ENCODE measurements at places on chromosomes 11 and 22.
A peak's percentile ranks its signal among the peaks of the same experiment; 100 is the strongest.

GRCh38 chr22:37731804-37732471 lies 35.1 kb downstream of the TRIOBP start:
- H3K27me3 ChIP-seq: peaks cover 63% of the 10 kb centered on the region
- H3K36me3 ChIP-seq: peaks cover 13% of the 10 kb centered on the region
- H3K4me1 ChIP-seq: no peaks in the 10 kb centered on the region
- H3K4me3 ChIP-seq: no peak overlapping the region
- no peak overlapping the region for H3K27ac ChIP-seq

GRCh38 chr11:68692115-68692514 lies 7.8 kb downstream of the GAL start:
- no peak overlapping the region for H3K4me3 ChIP-seq
- no peak for DNase-seq
- peaks cover 29% of the 10 kb centered on the region for H3K36me3 ChIP-seq
- peaks cover 53% of the 10 kb centered on the region for H3K4me1 ChIP-seq
- no peak overlapping the region for H3K27ac ChIP-seq

GRCh38 chr11:34492806-34493414 lies 20.7 kb downstream of the ELF5 start:
- no peaks in the 10 kb centered on the region for H3K36me3 ChIP-seq
- DNase-seq: peak; percentile 57
- H3K4me1 ChIP-seq: no peaks in the 10 kb centered on the region
- H3K27ac ChIP-seq: no peak overlapping the region
- H3K4me3 ChIP-seq: no peak overlapping the region

- H3K4me3 ChIP-seq: no peak overlapping the region
- DNase-seq: no peak
- H3K27me3 ChIP-seq: no peaks in the 10 kb centered on the region
Measured at GRCh38 chr22:20324139-20324516, 4.3 kb upstream of the DGCR6L start.

GRCh38 chr11:110293389-110293788 lies 3.0 kb downstream of the RDX start:
- DNase-seq: no peak
- peaks cover 48% of the 10 kb centered on the region for H3K4me1 ChIP-seq
- H3K36me3 ChIP-seq: peaks cover 6% of the 10 kb centered on the region
- H3K27ac ChIP-seq: no peak overlapping the region

- H3K4me1 ChIP-seq: peaks cover 31% of the 10 kb centered on the region
- no peaks in the 10 kb centered on the region for H3K27me3 ChIP-seq
- H3K27ac ChIP-seq: peak overlapping the region; percentile 34
- H3K36me3 ChIP-seq: no peaks in the 10 kb centered on the region
Measured at GRCh38 chr22:38034278-38034882, 22.8 kb upstream of the PICK1 start.

- H3K27ac ChIP-seq: no peak overlapping the region
- no peak for DNase-seq
- no peak overlapping the region for H3K4me3 ChIP-seq
Measured at GRCh38 chr11:120062561-120062930, 75.4 kb downstream of the TRIM29 start.

DNA sequence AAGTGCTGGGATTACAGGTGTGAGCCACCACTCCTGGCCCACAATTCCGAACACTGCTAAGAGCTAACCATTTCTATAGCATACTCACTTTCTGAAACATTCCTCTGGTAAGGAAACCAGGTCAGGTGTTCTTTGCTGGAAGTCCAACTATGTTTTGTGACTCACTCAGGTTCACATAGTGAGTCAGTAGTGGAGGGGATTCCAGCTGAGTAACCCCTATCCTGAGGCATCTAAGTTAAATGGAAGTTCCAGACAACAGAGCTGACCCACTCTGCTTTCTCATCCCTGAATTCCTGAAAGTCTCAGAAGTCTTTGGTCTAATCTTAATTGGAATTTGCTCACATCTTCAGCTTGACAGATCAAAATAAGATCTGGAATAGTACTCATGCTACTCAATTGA lies 3.0 kb upstream of the CHRNA10 start:
- no peaks in the 10 kb centered on the region for H3K27me3 ChIP-seq
- H3K4me1 ChIP-seq: peaks cover 3% of the 10 kb centered on the region
- H3K4me3 ChIP-seq: no peak overlapping the region

- H3K4me3 ChIP-seq: no peak overlapping the region
- H3K27ac ChIP-seq: no peak overlapping the region
- peaks cover 12% of the 10 kb centered on the region for H3K4me1 ChIP-seq
- no peak for DNase-seq
- peaks cover 12% of the 10 kb centered on the region for H3K27me3 ChIP-seq
Measured at GRCh38 chr11:31956310-31956709, 134.6 kb upstream of the RCN1 start.

DNA sequence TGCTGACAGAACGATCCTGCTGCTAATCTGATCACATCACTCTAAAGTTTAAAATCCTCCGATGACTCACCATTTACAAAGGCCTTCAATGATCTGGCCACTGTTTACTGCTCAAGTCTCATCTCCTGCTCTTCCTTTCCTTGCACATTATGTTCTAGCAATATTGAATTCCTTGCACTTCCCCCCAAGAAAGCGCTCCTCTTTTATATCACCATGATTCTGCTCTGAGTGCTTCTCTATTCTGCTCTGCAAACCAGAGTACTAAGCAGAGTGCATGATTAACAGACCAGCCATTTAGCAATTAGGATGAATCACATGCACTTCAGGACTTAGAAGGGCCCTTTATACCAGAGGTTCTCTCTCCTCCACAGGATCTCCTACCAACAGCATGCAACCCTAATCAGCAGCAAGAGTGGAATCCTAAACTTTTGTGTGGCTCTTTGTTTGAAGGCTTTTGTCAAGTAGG lies 1122.8 kb upstream of the CCDC90B start:
- no peaks in the 10 kb centered on the region for H3K27me3 ChIP-seq
- H3K36me3 ChIP-seq: no peaks in the 10 kb centered on the region
- no peak overlapping the region for H3K4me3 ChIP-seq

GRCh38 chr11:128886406-128887124 lies 4.6 kb upstream of the KCNJ5 start:
- no peaks in the 10 kb centered on the region for H3K36me3 ChIP-seq
- no peak overlapping the region for H3K27ac ChIP-seq
- no peak overlapping the region for H3K4me3 ChIP-seq
- peaks cover 84% of the 10 kb centered on the region for H3K27me3 ChIP-seq
- peaks cover 33% of the 10 kb centered on the region for H3K4me1 ChIP-seq
- no peak for DNase-seq

- H3K4me1 ChIP-seq: peaks cover 16% of the 10 kb centered on the region
- peaks cover 30% of the 10 kb centered on the region for H3K27me3 ChIP-seq
- DNase-seq: peak; percentile 60
- H3K27ac ChIP-seq: no peak overlapping the region
- peaks cover 16% of the 10 kb centered on the region for H3K36me3 ChIP-seq
Measured at GRCh38 chr11:65355013-65355775, 643 bp downstream of the TIGD3 start.

- H3K4me1 ChIP-seq: peaks cover 9% of the 10 kb centered on the region
- H3K36me3 ChIP-seq: no peaks in the 10 kb centered on the region
- H3K27me3 ChIP-seq: no peaks in the 10 kb centered on the region
Measured at GRCh38 chr11:72932132-72932570, 117.9 kb downstream of the ATG16L2 start.

GRCh38 chr22:38513063-38513462 lies 7.0 kb upstream of the DDX17 start:
- peak; percentile 63 for DNase-seq
- no peak overlapping the region for H3K4me3 ChIP-seq
- peaks cover 40% of the 10 kb centered on the region for H3K4me1 ChIP-seq
- peak overlapping the region; percentile 47 for H3K27ac ChIP-seq

GRCh38 chr11:2089536-2090165 lies 49.5 kb downstream of the IGF2 start:
- H3K36me3 ChIP-seq: peaks cover 4% of the 10 kb centered on the region
- DNase-seq: peak; percentile 61
- H3K4me1 ChIP-seq: no peaks in the 10 kb centered on the region
- peaks cover 8% of the 10 kb centered on the region for H3K27me3 ChIP-seq

GRCh38 chr11:6548641-6549040 lies 51.6 kb downstream of the DNHD1 start:
- no peak for DNase-seq
- no peaks in the 10 kb centered on the region for H3K36me3 ChIP-seq
- H3K27me3 ChIP-seq: no peaks in the 10 kb centered on the region
- no peak overlapping the region for H3K27ac ChIP-seq
- no peaks in the 10 kb centered on the region for H3K4me1 ChIP-seq

- no peak overlapping the region for H3K4me3 ChIP-seq
- DNase-seq: no peak
- no peak overlapping the region for H3K27ac ChIP-seq
Measured at GRCh38 chr11:41499429-41499828, 40.0 kb upstream of the LRRC4C start.

GRCh38 chr11:77287136-77287535 lies 14.3 kb downstream of the GDPD4 start:
- no peaks in the 10 kb centered on the region for H3K27me3 ChIP-seq
- DNase-seq: no peak
- H3K36me3 ChIP-seq: no peaks in the 10 kb centered on the region
- H3K4me1 ChIP-seq: no peaks in the 10 kb centered on the region

GRCh38 chr11:72782081-72782920 lies 11.5 kb downstream of the STARD10 start:
- no peaks in the 10 kb centered on the region for H3K36me3 ChIP-seq
- H3K27me3 ChIP-seq: peaks cover 7% of the 10 kb centered on the region
- DNase-seq: peak; percentile 59
- peak overlapping the region; percentile 87 for H3K4me3 ChIP-seq
- H3K27ac ChIP-seq: no peak overlapping the region

- H3K4me3 ChIP-seq: no peak overlapping the region
- peaks cover 19% of the 10 kb centered on the region for H3K4me1 ChIP-seq
- DNase-seq: no peak
- H3K27me3 ChIP-seq: peaks cover 5% of the 10 kb centered on the region
Measured at GRCh38 chr22:48353116-48353947, 1474.3 kb downstream of the BRD1 start.

DNA sequence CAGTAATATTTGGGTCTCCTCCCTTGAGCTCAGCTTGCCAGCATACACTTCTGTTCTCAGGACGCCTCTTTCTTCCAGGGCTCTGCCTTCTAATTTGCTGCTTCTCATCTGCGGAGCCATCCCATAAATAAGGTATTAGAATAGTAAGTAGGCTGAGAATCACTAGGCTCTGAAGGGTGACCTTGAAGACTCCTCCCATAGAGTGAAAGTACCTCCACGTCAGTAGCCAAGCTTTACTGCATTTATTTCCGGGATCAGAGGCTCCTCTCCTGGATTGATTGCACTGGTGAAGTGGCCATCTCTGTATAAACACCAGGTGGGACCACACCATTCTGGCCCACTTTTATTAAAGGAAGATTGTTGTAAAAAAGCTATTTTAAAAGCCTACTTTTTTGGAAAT lies 315.5 kb downstream of the FAT3 start:
- H3K27me3 ChIP-seq: no peaks in the 10 kb centered on the region
- DNase-seq: no peak

- H3K27me3 ChIP-seq: no peaks in the 10 kb centered on the region
- H3K4me3 ChIP-seq: no peak overlapping the region
- no peak for DNase-seq
- peaks cover 6% of the 10 kb centered on the region for H3K4me1 ChIP-seq
- no peaks in the 10 kb centered on the region for H3K36me3 ChIP-seq
Measured at GRCh38 chr22:32556159-32556558, 81.5 kb downstream of the FBXO7 start.

All from WTC11 (cell line).